ENCODE measurements at places on chromosomes 3 and 15.

GRCh38 chr3:11002371-11002807 is 9.8 kb downstream of the SLC6A1 start:
- DNase-seq, result no peak

- DNase-seq, result peak; percentile 79
Observed at GRCh38 chr15:64089543-64090280, 3.9 kb downstream of the CIAO2A start.

GRCh38 chr3:113263020-113263419 is 51.7 kb downstream of the BOC start:
- DNase-seq, result no peak

DNA sequence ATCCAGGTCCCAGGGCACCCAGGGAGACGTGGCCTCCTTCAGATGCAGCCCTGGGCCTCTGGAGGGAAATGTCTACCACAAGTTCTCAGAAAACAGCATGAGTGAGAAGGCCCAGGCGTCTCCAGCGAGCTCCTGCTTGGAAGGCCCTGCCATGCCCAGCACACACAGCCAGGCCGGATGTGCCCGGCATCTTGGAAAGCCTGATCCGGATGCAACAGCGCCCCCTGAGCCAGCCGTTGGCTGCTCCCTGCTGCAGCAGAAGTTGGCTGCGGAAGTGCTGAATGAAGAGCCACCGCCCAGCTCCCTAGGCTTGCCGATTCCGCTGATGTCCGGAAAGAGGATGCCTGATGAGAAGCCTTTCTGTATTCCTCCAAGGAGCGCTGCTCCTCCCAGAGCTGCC is 856 bp downstream of the NPAP1 start:
- no peak for DNase-seq

DNA sequence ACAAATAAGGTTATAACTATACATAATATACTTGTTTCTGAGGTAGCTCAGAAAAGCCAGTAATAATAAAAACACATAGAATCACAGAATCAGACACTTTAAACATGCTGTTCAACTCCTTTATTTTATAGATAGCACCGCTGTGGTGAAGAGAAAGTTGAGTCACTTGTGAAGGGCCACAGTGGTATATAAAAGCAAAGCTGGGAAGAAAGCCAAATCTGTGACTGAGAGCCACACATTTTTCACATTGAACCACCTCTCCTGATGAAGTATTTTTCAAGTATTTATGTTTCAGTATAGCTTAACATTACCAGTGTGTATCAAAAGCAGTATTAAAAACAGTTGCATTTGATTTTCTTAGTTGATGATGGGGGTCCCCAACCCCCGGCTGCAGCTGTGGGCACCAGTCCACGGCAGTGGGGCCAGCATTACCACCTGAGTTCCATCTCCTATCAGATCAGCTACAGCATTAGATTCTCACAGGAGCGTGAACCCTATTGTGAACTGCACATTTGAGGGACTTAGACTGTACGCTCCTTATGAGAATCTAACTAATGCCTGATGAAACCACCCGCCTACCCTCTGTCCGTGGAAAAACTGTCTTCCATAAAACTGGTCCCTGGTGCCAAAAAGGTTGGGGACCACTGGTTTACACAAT is 46.2 kb downstream of the TBL1XR1 start:
- DNase-seq, result peak; percentile 77

DNA sequence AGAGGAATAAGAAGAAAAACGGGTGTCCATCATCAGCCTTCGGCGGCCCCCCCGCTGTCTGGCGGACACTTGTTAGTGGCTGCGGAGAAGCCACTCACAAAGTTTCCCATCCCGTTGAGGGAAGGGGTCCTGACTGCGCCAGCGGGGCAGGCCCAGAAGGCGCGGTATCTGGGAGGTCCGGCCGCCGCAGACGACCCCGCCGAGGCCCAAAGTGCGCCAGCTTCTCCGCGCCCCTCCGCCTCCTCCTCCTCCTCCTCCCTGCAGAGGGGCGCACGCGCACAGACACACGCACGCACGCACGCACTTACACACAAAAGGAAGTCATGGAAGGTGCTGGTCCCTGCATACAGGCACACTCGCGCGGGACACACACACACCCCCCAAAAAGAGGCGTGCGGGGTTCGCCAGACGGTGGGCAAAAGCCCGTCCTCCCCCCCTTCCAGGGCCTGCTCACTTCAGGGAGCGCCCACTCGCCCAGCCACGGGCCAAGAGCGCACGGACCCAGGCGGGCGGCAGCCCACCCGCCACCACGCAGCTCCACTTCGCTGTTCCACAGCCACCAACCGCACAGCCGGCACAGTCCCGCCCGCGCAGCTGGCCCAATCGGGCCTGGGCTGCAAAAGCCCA is 18.0 kb downstream of the ZNF148 start:
- peak; percentile 54 for DNase-seq

DNA sequence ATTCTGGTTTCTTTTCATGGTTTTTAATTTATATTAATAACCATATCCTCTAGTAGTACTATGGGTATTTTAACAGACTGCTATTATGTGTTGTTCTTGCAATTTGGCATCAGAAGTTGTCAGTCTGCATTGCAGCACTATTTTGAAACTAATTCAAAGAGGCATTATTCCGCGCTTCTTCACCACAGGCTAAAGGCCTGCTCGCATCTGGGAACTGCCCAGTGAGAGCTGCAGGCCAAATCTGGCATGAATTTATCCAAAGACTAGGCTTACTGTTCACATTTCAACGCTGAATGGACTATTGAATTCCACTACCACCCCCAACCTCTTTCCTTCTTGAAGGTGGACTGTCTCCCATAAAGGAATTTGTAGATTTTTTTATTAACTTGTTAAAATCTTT is 310.4 kb upstream of the NR2F2 start:
- no peak for DNase-seq
